ENCODE measurements at places on chromosomes 1 and 21.

DNA sequence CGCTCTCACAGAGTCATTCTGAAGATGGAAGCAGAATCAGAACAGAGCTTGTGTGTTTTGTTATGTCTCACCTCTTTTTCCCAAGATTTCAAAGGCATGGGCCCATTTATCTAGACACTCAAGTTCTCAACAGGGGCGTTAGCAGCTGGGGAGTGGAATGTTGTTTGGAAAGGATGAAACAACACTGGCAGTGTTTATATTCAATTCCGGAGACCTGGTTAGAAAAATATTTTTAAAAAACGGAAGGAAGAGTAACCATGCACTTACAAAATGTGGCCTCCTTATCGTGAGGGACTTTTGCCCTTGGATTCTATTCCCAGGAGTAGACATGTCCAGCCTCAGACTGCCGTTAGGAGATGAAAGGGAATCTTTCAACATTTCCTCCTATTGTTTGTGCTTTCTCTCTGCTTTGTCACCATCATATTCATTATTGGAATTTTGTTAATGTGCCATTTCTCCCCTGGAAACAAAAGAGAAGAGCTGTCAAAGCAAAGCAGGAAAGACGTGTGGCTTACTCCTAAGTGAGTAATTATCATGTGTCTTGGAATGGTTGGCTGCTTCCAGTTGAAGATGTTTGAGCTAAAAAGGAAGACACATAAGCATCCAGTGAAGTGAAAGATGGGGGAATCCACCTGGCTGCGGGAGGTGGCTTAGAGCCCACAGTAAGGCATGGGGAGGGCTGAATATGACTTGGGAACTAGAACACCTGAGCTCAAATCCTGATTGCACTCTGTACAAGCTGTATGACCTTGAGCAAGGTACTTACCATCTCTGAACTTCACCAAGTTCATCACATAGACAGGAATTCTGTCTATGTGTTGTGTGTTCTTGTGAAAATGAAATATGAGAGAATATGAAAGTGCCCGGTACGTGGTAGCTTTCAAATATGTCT, 71.7 kb upstream of the JUN start:
- DNase-seq: no peak

- DNase-seq: no peak
Observed at GRCh38 chr1:241688940-241689368, 36.9 kb downstream of the WDR64 start.

GRCh38 chr1:105874621-105875020, 1181.9 kb upstream of the PRMT6 start:
- no peak for DNase-seq

DNA sequence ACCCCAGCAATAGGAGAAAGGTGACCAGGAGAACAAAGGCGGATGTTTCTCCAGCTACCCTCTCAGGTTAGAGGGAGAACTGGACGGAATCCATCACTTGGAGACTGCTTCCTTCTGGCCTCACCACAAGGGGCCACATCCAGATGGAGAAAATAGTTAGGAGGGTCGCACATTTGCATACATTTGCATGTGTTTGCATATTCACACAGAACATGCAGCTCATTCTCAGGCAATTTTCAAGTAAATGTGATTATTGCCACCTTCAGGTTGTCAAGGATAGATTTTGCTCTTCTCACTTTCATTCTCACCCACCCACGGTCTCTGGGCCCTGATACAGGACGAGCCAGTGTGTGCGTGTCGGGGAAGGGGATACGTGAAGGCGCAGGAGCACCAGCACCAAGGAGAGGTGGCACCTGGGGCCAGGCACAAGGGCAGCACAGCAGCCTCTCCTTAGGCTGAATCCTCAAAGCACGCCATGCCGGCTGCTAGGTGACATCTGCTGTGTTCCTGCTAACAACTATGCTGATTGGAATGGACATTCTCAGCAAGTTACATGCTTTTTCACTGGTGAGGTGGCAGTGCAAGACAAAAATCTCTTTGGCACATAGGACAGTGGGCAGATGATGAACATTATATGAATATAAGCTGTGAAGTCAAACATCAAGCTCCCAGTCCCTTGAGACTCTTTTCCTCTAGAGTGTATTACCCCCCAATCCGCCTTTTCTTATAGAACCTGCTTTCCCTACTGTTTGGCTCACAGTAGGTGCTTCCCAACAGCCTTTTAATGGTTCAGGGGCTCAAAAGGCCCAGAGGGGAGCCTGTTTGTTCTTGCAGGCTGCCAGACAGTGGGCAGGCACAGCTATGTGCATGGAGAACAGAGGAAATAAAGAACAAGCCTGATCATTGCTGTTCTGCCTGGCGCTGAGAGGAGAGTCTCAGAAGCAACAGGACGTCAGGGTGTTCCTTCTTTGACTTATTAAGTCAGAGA, 14.3 kb downstream of the ACKR1 start:
- DNase-seq: no peak

- no peak for DNase-seq
Observed at GRCh38 chr1:182756423-182756822, 33.1 kb upstream of the NPL start.

DNA sequence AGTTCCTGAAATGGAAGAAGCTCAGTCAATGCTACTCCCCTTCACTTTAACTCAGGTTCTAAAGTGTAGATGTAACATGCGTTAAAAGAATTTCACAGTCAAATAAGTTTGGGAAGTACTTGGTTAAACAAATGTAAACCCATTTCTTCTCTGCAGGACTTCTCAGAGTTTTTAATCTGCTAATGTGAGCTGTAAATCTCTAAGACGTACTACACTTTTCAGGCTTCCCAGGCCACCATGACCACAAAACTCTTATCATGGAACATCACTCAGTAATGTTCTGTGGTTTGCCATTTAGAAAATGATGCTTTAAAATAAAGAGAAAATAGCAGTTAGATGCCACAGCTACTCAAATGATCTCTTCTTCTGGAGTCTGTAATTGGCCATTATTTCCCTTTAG, 104.3 kb downstream of the HHIPL2 start:
- DNase-seq: no peak

GRCh38 chr1:200917291-200917817, 22.7 kb downstream of the INAVA start:
- no peak for DNase-seq

- DNase-seq: no peak
Observed at GRCh38 chr1:53620061-53620855, 118.7 kb downstream of the GLIS1 start.

- no peak for DNase-seq
Observed at GRCh38 chr1:4767308-4767707, 112.9 kb downstream of the AJAP1 start.

All from erythroblast (primary cell).